ENCODE measurements at places on chromosomes 5 and 9.

DNA sequence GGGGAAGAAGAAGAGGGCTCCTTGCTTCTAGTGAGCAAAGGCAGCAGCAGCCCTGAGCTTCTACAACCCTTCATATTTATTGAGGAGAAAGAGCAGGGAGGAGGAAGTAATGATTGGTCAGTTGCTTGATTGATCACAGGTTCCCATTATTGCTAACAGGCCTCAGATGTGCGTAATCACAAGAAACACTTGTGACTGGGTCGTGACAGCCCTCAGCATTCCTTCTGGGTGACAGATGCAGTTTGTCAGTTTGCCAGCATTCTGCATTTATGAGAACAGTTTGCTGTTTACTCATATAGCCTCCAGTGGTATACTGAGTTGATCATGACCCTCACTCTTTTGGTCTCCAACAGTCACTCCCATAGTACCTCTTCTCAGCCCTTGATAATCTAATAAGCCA is 111.5 kb upstream of the TNC start:
- DNase-seq: no peak

GRCh38 chr5:78760366-78760765 is 111.8 kb upstream of the LHFPL2 start:
- DNase-seq: no peak

- DNase-seq: no peak
Measured at GRCh38 chr5:136061630-136062365, 33.0 kb downstream of the TGFBI start.

GRCh38 chr9:68905129-68905528 is 108.8 kb downstream of the PRKACG start:
- DNase-seq: no peak

DNA sequence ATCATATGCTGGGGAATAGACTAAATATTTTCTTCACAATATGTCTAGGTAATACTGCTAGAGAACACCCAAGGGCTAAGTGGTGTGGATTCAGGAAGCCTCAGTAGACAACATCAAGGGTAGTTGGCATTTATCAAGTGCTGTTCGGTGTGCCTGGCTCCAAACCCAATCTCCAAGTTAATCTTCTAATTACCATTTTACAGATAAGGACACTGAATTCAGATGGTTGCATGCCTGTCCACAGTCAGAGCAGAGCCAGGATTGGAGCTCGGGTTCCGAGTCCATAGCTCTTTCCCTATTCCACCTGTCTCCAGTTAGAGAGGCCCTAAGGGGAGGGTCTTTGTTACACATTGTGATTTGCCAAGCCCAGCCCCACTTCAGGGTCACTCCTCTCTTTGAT is 58.2 kb downstream of the FGF18 start:
- no peak for DNase-seq

GRCh38 chr9:99445371-99445891 is 223.3 kb downstream of the SEC61B start:
- peak; percentile 79 for DNase-seq

DNA sequence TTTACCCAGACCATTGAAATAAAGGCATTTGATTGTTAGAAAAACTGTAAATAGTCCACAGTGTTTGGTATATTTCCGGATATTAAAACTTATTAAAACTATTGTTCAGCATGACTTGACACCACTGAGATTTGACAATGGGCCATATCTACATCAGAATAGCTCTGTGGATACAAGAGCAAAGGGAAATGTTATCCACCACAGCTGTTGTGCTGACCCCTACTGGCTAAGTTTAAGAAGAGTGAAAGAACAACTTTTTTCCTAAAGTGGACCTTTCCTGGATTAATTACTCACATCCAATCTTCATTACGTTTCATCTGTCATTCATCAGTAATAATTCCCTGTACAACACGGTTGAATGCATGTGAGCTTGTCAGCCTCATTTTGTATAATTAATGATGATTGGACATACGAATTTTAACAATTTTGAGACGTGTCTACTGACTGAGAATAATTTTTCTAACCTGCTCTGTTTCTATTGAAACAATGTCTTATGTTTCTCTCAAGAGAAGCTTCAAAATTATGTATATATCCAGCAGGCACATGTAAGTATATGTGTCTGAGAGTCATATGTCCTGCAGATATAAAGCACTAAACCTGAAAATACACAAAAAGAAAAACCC is 1952.6 kb downstream of the MAT2B start:
- DNase-seq: no peak

GRCh38 chr9:127370672-127371648 is 26.0 kb upstream of the SLC2A8 start:
- no peak for DNase-seq

DNA sequence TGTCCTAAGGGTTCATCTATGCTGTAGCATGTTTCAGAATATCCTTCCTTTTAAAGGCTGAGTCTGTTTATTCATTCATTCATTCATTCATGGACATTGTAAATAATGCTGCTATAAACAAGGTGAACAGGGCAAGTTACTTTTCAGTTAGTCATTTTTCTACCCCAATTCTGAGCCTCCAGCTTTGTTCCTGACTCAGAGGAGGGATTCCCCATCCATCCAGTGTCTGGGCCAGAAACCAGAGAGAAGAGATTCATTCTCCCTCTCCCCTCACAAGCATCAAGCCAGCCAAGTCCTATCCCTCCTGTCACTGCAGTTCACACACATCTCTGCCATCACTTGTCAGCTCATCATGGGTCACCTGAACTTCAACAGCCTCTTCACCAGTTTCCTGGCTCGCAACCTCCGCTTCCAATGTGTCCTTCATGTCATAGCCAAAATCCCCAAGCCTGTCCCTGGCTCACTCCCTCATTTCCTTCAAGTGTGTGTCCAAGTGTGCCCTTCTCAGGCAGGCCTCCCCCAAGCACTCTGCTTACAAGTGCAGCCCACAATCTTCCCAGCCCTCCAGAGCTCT is 203.0 kb downstream of the TTLL11 start:
- DNase-seq: no peak

DNA sequence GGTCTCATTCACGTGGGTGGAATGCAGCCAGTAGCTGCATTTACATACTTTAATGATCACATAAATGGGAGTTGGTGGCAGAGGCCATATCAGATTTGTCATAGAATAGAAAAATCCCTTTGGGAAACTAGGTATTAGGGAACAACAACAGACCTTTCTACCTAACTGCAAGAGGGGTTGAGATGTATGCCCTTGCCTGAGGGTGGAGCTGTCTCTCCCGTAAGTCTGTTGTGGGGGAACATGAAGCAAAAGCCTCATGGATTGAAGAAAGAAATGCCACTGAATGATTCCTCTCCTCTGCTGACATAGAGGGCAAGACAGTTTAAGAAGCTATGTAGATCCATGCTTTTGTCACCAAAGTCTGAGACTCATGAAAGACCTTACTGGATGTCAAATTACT is 461.3 kb downstream of the SPOCK1 start:
- no peak for DNase-seq

- DNase-seq: no peak
Measured at GRCh38 chr5:115543365-115544042, 1.1 kb downstream of the FEM1C start.

DNA sequence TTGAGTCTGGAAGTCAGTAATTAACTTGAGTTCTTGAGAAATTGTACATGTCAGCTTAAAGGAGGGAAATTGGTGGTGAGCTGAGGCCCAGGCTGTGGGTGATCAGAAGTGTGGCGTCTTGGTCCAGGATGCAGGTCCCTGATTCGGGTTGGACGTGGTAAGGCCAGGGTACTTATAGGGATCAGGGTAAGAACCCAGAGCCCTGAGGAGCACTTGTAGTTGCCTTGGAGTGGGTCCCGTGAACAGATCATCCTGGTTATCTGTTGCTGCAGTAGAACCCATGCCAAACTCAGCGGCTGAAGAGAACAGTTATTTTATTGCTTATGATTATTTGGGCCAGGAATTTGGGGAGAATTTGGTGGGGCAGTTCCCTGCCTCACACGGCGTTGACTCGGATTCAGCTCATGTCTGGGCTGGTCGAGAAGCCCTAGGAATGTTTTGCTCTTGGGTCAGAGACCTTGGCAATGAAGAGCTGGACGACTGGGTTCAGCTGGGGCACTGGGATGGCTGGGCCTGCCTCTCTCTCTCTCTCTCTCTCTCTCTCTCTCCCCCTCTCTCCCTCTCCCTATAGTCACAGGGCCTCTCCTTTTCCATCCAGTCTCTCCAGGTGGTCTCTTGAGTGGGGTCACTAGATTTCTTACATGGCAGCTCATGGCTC is 73.1 kb downstream of the PDZD2 start:
- DNase-seq: no peak

- peak; percentile 100 for DNase-seq
Measured at GRCh38 chr5:176537554-176538229, 490 bp upstream of the RNF44 start.

DNA sequence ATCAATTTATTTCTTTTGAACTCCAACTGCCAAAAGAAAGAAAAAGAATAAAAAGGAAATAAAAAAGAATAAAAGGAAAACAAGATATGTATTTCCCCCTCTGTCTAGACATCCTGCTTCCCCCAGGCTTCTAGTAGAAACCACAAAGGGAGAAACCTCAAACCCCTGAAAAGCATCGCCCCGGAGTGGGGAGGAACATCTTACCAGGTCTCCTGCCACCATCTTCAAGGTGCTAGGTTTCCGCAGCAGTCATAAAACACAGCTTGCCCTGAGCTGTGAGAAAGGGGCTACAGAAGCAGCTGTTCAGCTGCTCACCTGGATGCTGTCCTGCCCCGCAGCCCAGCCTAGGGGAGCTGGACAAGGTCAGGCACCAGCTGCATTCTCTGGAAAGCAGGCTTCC is 487.7 kb downstream of the GADD45G start:
- no peak for DNase-seq

GRCh38 chr5:264338-264737 is 7.1 kb upstream of the PDCD6 start:
- DNase-seq: no peak

DNA sequence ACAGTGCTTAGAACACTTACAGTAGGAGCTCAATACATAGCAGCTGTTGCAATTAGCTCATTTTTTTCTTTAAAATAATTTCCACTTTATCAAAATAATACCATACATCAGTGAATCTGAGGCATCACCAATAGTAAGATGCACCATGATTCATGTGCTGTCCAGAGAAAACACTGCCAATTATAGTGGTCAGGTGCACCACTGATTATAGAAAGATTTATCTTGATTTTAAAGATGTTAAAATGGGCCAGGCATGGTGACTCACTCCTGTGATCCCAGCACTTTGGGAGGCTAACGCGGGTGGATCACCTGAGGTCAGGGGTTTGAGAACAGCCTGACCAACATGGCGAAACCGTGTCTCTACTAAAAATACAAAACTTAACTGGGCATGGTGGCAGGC is 39.4 kb downstream of the NAIF1 start:
- no peak for DNase-seq

DNA sequence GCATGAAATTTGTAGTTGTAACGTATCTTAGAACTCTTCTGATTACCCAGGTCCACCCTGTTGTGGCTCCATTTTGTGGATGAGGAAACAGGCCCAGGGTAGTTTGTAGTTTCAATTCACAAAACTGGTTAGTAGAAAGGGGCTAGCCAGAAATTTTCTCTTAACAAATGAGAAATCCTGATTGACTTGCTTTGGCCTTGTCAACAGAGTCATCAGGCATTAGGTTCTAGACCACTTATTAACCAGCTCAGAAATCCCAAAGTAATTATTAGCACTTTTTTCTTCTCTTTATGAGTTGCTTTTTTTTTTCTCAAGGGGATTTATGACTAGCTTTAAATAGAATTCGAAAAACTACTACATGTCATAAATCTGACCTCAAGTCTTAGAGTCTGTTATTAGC is 160.2 kb downstream of the SH3GL2 start:
- DNase-seq: no peak

DNA sequence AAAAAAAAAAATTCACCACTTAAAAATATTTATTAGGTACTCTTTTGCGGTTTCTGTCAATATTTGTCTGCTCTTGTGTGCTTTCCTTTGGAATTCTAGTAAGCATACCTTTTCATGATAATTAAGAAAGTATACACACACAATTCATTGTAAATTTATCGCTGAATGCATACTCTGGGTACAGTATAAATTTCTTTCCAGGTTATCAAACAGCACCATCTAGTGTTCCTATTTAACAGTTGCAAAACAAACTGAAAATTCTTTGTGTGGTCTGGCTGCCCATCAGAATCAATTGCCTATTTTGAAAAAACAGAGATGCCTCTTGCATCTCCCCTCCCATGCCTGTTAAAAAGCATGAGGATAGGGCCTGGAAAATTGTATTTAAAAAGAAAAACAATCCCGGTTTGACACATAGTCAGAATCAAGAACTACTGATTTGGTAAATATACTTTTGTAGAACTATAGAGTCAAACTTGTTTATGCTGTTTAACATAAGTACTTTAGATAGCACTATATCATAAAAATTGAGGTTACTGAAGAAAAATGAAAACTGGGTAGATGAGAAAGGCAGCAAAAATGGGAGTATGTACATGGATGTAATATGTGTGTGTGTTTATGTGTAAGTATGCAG is 16.2 kb downstream of the PGGT1B start:
- no peak for DNase-seq

- DNase-seq: peak; percentile 93
Measured at GRCh38 chr9:37903647-37904444, at the start of gene SLC25A51. TSS of gene SLC25A51 (minus strand) at chr9:37904127. CDS start at chr9:37888550, 15,577 bp downstream.

GRCh38 chr5:174397206-174397605 is 327.2 kb upstream of the MSX2 start:
- no peak for DNase-seq

- no peak for DNase-seq
Measured at GRCh38 chr5:77859306-77859705, 83.2 kb upstream of the TBCA start.

- DNase-seq: no peak
Measured at GRCh38 chr9:4206718-4207117, 93.2 kb downstream of the GLIS3 start.

DNA sequence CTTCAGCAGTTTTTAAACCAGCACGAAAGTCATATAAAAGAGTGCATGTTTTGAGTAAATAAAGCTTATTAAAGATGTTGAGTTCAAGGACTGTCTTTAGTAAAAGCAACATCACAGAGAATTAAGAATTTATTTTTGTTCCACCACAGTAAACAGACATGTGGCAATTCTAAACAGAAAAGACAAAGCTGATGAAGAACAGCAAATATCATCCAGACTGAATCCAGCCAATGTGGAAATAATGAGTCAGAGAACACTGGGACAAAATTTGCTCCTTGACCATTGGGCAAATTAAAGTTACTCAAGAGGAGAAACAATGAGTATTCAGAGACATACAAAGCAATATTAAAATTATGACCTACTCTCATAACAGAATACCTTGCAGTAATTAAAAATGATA is 28.8 kb downstream of the OR2K2 start:
- no peak for DNase-seq

DNA sequence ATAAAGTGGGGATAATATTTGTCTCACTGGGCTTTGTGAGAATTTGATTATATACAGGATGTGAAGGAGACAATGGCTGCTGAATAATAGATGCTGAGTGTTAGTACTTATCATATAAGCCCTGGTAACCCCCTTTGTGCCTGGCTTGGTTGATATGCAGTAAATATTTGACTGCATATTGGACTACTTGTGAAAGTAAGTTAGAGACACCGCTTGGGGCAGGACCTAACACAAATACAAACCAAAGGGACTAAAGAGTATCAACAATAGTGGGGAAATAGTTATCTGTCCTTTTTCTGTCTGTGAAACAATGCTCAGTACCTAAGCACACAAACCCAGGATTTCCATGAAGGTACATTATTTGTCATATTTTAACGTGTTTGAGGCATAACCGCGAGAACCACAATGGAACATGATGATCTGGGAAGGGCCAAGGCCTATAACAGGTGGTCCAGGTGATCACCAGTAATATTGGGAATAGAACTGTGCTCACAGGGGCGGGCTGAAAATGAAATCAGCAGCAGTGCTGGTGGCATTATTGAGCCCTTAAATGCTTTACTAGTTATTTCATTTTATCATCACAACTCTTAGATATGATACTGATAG is 138.2 kb upstream of the SMARCA2 start:
- no peak for DNase-seq

All from RWPE2 (cell line).